ENCODE measurements at places on chromosomes 11 and 22.

DNA sequence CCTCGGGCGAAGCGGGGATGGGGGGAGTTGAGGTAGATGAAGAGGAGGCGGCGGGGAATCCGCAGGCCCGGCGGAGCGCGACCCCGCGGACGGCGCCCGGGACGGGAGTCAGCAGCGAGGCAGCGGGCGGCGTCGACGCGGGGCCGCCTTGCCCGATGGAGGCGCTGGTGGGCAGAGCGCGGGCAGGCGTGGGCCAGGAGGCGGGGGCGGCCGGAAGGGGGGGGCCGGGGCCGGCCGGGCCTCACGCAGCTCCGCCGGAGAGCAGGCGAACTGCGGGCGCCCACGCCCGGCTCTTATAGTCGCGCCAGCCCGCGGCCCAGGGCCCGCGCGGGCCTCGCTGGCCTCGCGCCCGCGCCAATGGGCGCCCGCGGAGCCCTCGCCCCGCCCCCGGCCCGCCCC lies at the start of gene IGF2:
Gene IGF2 (minus strand): TSS at position 267 of the 399 bp plus-strand sequence. CDS start 3,866 bp downstream, outside the sequence.
- peaks cover 22% of the 10 kb centered on the region for H3K36me3 ChIP-seq
- peak within 1 kb of the TSS; percentile 66 for H3K4me3 ChIP-seq
- H3K27me3 ChIP-seq = peaks cover 43% of the 10 kb centered on the region
- H3K4me1 ChIP-seq = peaks cover 48% of the 10 kb centered on the region
- peak; percentile 53 for DNase-seq

- no peaks in the 10 kb centered on the region for H3K36me3 ChIP-seq
- H3K27ac ChIP-seq = no peak overlapping the region
- H3K4me1 ChIP-seq = no peaks in the 10 kb centered on the region
These were observed 12.6 kb upstream of the UCP2 start for GRCh38 chr11:73995247-73995646.

DNA sequence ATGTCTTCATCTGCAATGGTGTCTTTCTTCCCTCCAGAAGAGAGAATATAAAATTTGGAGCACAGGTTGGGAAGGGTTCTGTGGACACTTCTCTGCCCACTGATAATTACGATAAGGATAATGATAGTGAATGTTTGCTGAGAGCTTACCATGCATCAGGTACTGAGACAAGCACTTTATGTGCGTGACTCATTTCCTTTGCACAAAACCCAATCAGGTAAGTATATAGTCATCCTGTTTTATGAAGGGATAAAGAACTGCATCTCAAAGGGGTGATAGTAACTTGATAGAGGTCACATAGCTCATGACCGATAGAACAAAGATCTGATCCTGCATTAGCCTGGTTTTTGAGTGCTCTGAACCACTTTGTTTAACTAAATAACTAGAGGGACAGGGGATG lies 9.4 kb downstream of the DRD2 start:
- H3K4me1 ChIP-seq = no peaks in the 10 kb centered on the region
- no peak overlapping the region for H3K4me3 ChIP-seq
- H3K27ac ChIP-seq = no peak overlapping the region
- no peaks in the 10 kb centered on the region for H3K27me3 ChIP-seq
- H3K36me3 ChIP-seq = no peaks in the 10 kb centered on the region

DNA sequence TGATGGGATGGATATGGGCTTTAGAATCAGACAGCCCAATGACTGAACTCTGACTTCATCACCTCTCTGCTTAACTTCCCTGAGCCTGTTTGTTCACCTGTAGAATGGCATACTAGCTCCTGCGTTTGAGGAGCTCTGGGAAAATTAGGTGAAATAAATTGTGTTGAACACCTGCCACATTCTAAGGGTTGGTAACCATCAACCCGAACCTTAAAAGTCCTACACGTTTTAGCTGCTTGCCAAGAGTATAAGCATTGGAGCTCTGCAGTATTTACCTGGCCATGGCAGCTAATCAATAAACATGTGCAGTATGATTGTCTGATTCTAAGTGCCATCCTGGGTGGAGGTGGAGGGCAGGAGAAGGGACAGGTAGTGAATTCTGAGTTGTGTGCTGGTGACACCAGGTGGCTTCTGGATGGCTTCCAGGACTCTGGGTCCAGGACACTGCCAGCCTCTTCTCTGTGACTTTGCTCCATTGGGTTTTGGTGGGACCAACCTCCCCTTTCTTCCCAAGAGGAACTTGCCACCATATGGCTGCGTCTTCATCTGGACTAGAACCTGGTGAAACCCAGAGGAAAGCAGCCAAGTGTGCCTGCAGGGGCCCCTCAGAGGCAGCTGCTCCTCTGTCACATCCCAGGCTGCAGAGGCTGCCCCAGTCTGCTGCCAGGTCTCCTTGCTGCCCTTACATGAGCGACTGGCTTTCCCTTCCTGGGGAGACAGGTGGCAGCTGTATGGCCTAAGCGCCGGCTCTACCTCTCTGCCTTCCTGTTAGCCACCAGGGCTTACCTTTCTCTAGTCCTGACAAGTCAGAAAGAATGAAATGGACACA lies 85.6 kb downstream of the CACNG2 start:
- H3K4me1 ChIP-seq = no peaks in the 10 kb centered on the region
- no peak for DNase-seq

GRCh38 chr11:5938603-5938965 lies 3.5 kb upstream of the OR56A3 start:
- no peak overlapping the region for H3K4me3 ChIP-seq
- no peak overlapping the region for H3K27ac ChIP-seq
- DNase-seq = no peak
- no peaks in the 10 kb centered on the region for H3K27me3 ChIP-seq
- H3K4me1 ChIP-seq = no peaks in the 10 kb centered on the region

DNA sequence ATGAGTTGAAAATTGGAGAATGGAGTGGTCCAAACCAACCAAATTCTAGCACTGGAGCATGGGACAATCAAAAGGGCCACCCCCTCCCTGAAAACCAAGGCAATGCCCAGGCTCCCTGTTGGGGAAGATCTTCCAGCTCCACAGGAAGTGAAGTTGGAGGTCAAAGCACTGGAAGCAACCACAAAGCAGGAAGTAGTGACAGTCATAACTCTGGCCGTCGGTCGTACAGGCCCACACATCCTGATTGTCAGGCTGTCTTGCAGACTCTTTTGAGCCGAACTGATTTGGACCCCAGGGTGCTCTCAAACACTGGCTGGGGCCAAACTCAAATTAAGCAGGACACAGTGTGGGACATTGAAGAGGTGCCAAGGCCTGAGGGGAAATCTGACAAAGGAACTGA lies 80.5 kb upstream of the ADSL start:
- H3K27ac ChIP-seq = no peak overlapping the region
- no peak overlapping the region for H3K4me3 ChIP-seq
- H3K4me1 ChIP-seq = no peaks in the 10 kb centered on the region
- DNase-seq = no peak
- H3K36me3 ChIP-seq = peaks cover 48% of the 10 kb centered on the region

DNA sequence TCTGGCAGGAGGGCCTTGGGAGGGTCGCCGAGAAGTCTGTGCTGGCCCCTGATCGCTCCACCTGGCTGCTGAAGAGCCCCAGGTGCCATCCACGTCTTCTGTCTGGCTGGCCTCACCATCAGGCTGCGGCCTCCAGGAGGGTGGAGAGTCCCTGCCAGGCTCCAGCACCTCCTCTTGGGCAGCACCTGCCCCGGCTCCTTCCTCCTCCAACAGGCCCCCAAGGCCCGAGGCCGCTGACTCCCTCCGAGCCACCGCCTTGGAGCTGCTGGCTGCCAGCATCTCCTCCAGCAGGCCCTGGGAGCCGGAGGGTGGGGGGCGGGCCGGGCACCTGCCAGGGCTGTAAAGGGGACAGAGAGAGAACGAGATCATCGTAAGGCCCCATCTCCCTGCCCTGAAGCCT lies 22.3 kb downstream of the TNKS1BP1 start:
- peak; percentile 41 for DNase-seq
- H3K4me3 ChIP-seq = no peak overlapping the region
- H3K27me3 ChIP-seq = no peaks in the 10 kb centered on the region
- no peak overlapping the region for H3K27ac ChIP-seq

- peak within 1 kb of the TSS; percentile 57 for H3K27ac ChIP-seq
- H3K36me3 ChIP-seq = peaks cover 47% of the 10 kb centered on the region
- peak within 1 kb of the TSS; percentile 68 for H3K4me3 ChIP-seq
- peaks cover 35% of the 10 kb centered on the region for H3K4me1 ChIP-seq
- DNase-seq = no peak
These were observed at the start of gene EFEMP2 for GRCh38 chr11:65872586-65873317. Gene EFEMP2, minus strand, starts transcription at chr11:65872800. Its CDS starts 446 bp downstream, at chr11:65872354.

GRCh38 chr11:128964463-128964930 lies 21.8 kb upstream of the TP53AIP1 start:
- no peak overlapping the region for H3K27ac ChIP-seq
- H3K27me3 ChIP-seq = no peaks in the 10 kb centered on the region
- DNase-seq = no peak
- no peak overlapping the region for H3K4me3 ChIP-seq

- no peaks in the 10 kb centered on the region for H3K36me3 ChIP-seq
- no peak overlapping the region for H3K27ac ChIP-seq
These were observed 1.9 kb downstream of the OR4S1 start for GRCh38 chr11:48307760-48308386.

Data from SJSA1 (cell line).